ENCODE measurements at places on chromosomes 6 and 20.
A peak's percentile ranks its signal among the peaks of the same experiment; 100 is the strongest.

GRCh38 chr6:131250122-131250521 is 114.9 kb downstream of the AKAP7 start:
- DNase-seq, result no peak

DNA sequence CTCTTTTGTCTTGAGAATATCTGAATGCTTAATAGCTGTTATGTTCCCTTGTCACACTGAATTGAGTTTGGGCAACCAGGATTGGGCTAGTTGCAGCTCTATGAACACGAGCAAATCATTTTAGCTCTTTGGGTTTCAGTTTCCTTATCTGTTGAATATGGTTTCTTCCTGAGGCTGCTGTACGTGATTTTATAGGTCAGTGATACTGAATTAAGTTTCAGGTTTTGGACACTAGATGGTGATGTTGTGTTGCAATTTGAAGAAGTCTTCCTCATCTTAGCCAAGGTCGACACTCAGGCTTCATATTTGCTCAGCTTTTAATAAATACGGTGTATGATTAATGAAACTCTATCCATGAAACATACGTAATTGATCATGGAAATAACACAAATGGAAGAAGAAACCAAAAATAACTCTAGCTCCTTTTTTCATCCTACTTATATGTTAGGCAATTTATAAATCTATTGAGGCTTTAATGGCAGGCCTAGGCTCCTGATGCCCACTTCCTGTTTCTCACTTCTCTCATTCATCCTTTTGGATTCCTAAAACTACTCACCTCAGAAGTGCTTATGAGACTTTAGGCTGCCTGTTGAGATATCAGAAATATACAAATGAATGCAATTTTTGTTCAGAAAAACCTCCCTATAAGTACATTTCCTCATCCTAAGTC is 354.1 kb upstream of the MAP3K7 start:
- peak; percentile 20 for DNase-seq

DNA sequence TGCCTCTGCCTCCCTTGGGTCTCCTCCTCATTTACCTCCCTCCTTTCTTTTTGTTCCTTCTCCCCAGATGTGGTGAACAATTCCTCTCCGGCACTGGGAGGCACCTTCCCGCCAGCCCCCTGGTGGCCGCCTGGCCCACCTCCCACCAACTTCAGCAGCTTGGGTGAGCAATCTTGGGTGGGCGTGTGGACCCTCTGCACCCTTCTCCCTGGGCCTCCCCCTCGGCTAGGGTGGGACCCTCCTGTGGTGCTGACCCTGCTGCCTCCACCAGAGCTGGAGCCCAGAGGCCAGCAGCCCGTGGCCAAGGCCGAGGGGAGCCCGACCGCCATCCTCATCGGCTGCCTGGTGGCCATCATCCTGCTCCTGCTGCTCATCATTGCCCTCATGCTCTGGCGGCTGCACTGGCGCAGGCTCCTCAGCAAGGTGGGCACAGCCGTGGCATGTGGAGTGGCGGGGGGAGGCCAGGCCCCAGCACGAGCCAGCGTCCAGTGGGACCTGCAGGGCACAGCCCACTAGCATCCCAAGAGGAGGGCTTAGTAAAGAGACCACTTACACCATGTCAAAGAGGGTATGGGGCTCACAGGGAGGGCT is 8.8 kb downstream of the DDR1 start:
- DNase-seq, result no peak

- DNase-seq, result no peak
These were observed 19.8 kb downstream of the NEDD9 start for GRCh38 chr6:11212664-11213063.

GRCh38 chr6:35611240-35611639 is 77.5 kb downstream of the FKBP5 start:
- peak; percentile 68 for DNase-seq

DNA sequence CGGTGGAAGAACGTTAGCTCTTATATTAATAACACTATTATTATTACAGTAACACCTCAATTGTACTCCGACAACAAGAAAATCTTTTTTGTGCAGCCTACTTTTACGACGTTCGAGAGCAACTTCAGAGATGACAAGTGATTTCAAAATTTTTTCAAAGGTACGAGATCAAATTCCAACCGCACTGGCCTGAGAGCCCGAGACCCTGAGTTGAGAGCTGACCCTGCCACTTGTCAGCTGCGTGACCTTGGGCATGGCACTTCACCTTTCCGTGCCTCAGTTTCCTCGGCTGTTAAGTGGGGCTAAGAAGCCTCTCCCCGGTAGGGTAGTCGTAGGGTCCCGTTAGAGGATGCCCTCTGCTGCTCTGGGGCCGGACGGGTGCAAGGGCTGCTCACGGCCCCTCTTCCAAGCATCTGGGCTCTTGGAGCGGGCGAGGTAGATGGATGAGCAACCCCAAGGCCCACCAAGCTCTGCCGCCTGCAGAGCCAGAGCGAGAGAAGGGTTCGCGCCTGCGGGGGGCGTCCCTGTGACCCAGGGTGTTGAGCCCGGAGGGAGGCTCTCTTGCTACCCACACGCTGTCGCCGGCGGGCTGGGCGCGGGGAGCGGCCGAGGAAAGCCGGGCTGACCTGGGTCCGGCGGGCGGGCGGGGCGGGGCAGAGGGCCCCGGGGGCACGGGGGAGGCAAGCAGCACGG is 510 bp downstream of the NDRG3 start:
- no peak for DNase-seq

DNA sequence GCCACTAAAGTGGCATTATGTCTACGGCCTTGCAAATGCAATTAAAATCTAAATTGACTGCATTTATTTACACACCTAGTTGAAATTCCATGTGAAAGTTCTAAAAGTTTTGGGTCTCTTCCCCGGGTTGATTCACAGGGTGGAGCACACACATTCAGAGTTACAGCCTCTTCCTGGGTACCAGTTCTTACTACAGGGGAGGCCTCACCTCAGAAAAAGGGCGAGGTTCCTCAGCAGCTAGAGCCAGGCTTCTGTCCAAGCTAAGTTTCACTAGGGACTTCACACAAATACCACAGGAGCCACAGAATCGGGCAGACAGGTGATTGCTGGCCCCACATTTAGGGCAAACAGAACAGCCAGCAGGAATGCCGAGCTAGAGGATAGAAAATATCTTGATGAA is 52.7 kb downstream of the DZANK1 start:
- DNase-seq, result no peak

- DNase-seq, result no peak
These were observed 57.1 kb upstream of the AFDN start for GRCh38 chr6:167769408-167770190.

GRCh38 chr6:115310156-115310555 is 750.5 kb downstream of the FRK start:
- DNase-seq, result no peak

GRCh38 chr6:23301556-23301955 is 732.2 kb downstream of the HDGFL1 start:
- DNase-seq, result no peak

- peak; percentile 69 for DNase-seq
These were observed 294.0 kb downstream of the ADGB start for GRCh38 chr6:146892613-146893401.

DNA sequence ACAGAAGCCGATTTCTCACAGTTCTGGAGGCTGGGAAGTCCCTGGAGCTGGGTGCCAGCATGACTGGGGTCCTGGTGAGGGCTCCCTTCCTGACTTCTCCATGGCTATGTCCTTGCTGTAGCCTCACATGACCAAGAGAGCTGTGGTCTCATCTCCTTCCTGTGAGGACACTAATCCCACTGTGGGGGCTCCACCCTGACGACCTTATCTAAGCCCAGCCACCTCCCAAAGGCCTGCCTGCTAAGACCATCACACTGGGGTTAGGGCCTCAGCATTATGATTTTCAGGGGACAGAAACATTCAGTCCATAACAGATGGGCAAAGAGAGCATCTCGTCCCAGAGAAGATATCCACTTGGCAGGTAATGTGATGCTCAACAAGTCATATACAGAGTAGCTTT is 16.8 kb downstream of the RPP40 start:
- DNase-seq, result no peak

GRCh38 chr20:23334111-23334510 is 16.5 kb upstream of the NXT1 start:
- no peak for DNase-seq

DNA sequence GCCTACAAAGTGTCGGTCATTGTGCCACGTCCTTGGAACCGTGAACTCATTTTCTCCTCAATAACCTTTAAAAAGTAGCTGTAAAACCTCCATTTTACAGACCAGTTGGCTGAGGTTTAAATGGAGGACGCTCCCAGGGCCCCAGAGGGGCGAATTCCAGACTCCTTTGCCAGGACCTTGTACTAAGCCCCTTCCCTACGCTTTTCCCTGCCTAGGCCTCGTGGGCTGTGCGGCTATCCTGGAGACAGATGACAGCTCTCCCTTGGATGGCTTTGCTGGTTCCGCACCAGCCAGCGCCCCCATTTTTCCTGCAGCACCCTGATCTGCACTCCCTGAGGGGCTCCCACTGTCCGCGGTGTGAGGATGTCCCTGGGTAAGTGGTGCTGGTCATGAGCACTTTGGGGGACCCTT is 12.1 kb upstream of the SNHG17 start:
- DNase-seq, result no peak

- DNase-seq, result no peak
These were observed 115.6 kb upstream of the CDYL start for GRCh38 chr6:4660377-4661321.

DNA sequence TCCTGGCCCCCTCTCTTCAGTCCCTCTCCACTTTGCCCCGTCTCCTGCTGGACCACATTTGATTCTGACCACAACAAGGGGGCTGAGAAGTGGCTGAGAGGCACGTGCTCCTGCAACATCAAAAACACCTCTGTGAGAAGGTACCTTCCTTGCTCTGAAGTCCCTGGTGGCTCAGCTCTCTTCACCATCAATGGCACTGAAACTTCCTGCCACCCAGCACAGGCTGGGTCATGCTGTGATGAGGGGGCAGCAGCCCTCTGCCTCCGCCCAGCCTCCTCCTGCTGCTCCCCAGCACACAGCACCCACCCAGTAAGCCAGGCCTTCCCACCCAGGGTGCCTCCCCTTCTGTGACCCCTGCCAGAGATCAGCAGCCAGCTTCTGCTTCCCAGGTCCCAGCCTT is 10.3 kb downstream of the ZMYND8 start:
- no peak for DNase-seq

DNA sequence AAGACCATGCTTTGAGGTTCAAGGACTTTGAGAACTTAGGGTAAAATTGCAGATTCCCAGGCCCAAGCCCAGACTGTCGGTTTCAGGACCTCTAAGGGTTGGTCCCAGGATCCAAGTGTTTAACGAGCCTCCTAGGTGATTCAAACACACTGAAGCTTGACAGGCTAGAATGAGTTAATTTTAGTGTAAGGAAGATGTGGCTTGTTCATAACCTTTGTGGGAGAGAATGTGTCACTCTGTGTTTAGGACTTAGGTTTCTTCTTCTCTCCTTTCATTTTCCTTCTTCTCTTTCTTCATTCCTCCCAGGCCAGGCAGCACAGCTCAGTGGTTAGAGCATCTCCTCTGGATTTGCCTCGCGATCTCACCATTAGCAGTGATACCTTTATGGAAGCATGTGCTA is 104.8 kb upstream of the KCNG1 start:
- no peak for DNase-seq

DNA sequence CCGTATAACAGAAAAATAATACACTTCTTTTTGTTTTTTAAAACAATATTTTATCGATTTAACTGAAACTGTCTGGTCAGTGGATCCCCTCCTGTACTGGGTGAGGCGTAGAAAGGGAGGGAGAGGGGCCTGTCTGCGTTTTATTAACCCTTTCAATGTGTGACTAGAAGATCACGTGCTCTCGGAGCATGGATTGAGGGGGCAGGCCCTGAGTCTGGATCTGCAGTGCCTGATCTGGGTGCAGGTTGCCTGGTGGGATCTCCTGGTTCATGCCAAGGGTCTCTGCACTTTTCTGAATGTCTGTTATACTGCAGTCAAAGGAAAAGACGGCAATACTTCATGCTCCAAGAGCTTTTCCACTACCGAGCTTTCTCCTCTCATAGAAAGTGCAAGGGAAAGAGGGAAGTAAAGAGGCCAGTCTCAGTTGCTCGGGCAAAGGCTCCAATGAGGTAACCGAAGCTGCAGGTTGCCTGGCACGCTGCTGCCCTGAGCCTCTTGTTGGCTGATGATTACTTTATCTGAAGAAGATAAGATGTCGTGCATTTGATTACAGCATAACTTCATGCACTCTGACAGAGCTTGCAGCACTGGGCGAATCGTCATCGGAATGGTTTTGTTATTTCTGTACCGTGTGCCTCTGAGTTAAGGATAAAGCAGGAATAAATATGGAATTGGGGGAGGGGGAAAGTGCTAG is 167.5 kb upstream of the PMEPA1 start:
- no peak for DNase-seq

DNA sequence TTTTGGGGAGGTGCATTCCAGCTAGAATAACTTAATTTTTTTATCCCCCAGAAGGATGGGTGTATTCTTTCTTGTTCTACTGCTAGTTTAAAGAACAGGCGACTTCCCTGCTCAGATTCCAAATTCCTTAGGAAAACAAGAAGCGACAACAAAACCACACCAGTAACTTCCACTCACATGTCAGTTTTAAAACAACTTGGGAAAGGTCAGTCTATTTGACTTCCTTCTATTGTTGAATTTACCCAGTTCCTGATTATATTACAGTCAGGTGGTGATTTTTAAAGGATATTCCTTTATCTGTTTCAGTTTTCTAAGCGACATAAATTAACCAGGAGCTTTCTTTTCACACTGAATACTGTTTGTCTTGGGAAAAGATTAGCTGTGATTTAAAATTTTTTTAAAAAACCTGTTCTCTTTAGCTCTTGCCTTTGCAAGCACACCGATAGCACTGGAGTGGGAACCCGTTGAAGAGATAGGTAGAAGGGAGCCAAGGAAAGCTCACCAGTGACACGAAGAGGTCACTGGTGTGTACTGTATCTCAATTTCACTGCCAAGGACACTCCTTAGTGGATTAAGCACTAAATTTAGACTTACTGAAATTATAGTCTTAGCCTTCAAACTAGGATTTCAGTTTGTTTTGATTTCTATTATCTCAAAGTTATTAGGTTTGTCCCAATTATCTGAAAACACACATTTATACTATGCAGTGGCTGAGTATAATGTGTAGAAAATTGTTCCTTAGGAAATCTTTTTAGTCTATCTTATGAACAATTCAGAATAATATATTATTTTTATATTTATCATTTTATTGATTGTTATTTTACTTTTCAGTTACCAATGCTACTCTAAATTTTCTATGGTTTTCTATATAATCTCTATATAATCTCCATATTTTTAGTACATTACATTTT is 22.3 kb downstream of the MARCKS start:
- DNase-seq, result no peak

DNA sequence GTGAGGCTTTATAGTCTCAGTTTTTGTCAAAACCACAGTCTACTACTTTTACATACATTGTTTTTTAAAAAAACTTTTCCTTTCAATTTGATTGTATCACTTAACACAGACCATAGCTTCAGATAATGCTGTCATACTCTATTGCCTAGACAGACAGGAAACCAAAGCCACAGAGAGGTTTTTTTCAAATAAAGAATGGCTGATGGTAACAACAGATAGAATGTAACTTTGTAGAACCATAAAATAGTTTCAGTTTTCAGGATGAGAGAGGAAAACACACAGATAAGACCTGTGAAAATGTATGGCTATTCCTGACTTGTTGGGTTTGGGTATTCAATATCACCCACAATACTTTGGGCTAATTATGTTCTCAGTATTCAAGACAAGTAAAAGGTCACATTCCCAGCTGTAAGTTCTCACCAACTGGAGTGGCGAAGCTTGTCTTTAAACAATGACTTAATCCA is 94.0 kb downstream of the ADGRG6 start:
- no peak for DNase-seq

- DNase-seq, result no peak
These were observed 73.2 kb downstream of the C6orf52 start for GRCh38 chr6:10621213-10621612.

All from fibroblast of skin of left biceps (primary cell).